A172 (cell line): ENCODE measurements at places on chromosomes 6 and 20.

- DNase-seq = no peak
These were observed 9.3 kb downstream of the NUDT3 start for GRCh38 chr6:34383161-34383631.

GRCh38 chr6:128131566-128131965 is 230.7 kb upstream of the THEMIS start:
- peak; percentile 21 for DNase-seq

- DNase-seq = peak; percentile 93
These were observed 176.4 kb downstream of the ARID1B start for GRCh38 chr6:156953479-156954146.

GRCh38 chr20:24851346-24852019 is 97.6 kb upstream of the CST7 start:
- no peak for DNase-seq

DNA sequence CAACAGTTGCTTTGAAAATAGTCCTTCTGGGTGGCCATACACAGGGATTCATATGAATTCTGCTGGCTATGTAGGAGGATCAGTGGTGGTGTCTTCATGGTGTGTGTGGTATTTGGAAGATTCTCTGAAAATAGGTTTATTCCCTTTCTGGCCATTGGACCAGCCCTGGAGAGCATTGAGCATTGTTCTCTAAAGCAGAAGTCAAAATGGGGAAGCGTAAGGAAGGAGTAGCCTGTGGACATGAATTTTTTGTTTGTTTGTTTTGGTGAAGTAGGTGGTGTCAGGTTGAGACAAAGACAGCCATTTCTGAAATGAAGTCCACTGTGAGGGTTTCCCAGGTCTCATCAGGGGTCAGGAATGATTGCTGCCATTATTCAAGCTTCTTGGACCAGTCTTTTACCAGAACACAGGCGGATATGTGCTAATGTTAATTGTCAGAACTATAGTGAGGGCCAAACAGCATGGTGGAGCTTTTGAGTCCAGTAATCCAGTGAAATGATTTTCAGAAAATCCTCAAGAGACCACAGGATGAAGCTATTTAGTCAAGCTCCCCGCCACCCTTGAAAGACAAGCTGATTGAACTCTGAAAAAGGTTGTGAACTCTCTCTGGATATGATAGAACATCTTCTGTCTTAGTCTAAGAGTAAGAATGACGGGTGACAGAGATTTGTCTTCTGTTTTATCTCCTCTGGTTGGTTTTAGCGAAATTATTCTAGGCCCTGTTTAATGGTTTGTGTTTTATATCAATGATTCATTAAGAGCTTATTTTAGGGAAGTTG is 60.0 kb downstream of the DNAH8 start:
- DNase-seq = no peak

- no peak for DNase-seq
These were observed 5.4 kb downstream of the DNMT3B start for GRCh38 chr20:32767418-32768198.

- no peak for DNase-seq
These were observed 22.4 kb downstream of the SMLR1 start for GRCh38 chr6:130849594-130849993.

DNA sequence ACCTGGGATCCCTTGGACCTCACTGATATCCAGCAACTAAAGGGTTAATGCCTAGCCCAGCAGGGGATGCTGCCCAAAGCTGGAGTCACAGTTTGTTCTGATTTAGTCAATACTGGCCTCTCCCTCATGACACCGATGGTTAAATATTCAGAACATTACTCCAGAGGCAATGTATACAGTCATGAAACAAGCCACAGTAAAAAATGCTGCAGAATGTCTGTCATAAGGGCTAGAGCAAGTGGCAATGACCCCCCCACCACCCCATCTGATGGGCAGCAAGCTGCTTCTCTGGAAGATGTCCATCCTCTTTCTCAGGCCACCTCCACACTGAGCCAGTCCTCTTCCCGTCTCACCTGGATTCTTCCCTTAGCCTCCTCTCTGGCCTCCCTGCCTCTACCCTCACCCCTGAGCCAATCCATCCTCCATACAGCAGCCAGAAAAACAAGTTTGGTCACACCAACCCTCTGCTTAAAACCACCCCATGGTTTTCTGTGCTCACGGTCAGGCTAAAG is 99.0 kb upstream of the KCNG1 start:
- no peak for DNase-seq

- no peak for DNase-seq
These were observed 52.1 kb downstream of the BCKDHB start for GRCh38 chr6:80158478-80158989.

DNA sequence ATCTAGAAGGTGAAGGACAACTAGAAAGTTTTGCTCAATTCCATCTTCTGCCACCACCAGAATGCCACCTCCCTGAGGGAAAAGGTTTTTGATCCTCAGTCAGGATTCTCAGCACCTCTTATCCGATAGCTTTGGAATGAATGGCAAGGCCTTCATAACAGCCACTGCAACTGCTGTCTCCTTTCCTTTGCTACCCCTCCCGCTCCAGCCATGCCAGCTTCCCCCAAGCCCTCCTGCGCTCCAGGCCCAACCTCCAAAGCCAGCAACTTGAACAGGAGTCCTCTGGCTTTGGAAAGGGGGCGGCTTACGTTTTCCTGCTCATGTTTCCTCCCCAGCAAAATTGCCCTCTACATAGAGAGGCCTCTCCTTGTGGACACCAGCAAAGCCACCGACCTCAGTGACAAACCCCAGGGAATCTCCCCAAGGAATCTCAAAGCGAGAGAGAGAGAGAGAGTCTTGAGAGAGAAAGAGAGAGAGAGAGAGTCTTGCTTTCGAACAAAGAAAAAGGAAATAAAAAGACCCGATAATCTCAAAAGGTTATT is 420 bp upstream of the BTN2A1 start:
- DNase-seq = no peak

DNA sequence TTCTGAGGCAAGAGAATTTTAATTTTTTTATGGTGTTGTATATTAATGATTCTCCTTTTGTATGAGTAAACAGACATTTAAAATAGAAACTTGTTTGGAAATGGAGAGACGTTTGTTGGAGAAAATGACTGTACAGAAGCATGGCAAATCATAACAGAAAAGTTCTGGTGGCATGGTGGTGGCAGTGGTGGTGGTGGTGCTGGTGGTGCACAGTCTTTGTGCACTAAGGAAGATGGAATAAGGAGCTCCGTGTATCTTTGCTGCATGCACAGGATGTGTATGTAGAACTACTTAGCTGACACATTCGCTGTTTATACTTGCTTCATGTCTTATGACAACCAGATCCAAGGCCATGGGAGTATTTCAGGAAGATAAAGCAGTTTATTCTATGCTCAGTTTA is 294.9 kb downstream of the UTRN start:
- DNase-seq = no peak

DNA sequence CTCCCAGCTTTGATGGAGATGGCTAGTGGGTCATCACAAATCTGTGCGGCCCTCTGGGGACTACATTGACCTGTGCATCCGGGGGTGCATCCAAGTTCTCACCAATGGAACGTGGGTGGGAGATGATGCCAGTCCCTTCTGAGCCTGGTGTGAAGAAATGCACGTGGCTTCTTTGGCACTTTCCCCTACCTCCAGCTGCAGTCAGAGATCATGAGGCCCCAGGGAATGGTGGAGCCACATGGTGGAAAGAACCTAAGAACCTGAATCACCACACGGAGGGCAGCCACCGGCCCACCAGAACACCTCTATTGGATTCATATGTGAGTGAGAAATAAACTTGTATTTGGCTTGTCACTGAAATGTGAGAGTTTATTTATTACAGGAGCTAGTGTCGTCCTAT is 9.9 kb upstream of the CDKN1A start:
- no peak for DNase-seq

DNA sequence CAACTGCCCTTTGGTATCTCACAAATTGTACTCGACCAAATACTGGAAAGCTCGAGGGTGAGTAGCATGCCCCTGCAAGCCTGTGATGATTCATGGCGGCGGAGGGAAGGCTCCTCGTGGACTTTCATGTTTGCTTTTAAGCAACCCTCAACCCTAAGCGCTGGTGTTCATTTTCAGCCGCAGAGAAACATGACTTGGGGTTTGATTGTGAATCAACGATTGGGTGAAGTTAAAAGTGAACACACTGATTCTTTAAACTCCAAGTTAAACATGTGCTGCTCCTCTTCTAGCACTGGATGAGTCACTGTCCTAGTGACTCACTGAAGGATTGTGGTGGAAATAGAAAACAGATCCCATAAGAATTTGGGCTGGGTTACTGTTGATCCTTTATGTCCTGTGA is 8.3 kb downstream of the CD109 start:
- DNase-seq = peak; percentile 84

GRCh38 chr6:43113431-43114260 is 37.5 kb downstream of the PTK7 start:
- DNase-seq = no peak

- DNase-seq = peak; percentile 59
These were observed at the start of gene SRC for GRCh38 chr20:37345339-37346235. TSS of gene SRC (plus strand) at chr20:37346140. CDS start at chr20:37384154, 38,014 bp downstream.

DNA sequence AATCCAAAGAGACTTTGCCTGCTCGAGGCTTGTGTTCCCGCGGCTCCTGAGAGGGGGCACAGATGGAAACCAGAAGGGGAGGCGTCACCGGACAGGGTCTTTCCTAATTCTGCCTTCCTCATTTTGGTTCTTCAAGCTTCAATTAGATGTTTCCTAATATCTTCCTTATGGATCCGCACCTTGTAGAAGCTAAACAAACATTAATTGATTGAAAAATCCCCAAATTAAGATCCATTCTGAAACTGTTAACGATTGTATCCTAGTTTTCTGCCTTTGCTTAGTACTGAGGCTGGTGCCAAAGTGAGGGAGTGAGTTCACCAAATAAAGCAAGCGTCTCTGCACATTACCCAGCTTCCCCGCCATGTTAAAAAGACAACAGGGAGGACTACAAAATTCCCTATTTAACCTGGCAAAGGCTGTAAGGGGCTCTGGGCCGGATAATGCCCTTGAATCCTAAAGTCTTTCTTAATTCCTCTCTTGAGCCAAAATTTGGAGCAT is 123.2 kb downstream of the GPX5 start:
- no peak for DNase-seq

- DNase-seq = peak; percentile 32
These were observed 638 bp downstream of the BLCAP start for GRCh38 chr20:37526839-37527637.

DNA sequence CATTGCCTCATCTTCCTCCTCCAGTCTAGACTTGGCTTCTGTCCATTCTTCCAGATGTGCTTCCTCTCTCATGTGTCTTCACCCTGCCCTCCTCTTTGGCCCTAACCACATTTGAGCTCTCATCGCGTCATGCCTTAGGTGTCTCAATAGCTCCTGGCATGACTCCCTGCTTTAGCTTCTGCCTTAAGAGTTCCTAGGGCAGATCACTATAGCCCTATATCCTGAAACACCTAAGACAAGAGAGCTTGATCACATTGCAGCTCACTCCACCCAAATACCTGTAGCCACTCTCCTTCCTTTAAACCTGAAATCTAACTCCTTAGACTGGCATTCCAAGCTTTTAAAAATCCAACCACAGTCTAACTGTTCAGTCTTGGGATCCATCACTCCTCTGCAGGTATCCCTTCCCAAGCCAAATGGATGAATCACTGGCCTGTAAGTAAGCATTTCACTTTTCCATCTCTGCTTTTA is 69.0 kb upstream of the STXBP5 start:
- DNase-seq = peak; percentile 32

DNA sequence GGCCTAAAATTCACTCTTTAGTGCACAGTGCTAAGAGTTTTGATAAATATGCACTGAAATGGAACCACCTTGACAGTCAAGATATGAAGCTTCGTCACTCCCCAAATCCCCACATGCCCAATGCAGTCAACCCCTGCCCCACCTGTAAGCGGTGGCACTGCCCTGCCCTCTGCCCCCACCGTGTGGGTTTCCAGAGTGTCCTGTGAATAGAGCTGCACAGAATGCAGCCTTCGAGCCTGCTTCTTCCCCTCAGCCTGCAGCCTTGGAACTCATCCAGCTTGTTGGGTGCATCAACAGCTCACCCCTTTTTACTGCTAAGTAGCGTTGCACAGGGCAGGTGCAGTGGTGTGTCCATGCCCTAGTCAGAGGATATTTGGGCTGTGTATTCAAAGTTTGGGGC is 216.3 kb downstream of the SYNDIG1 start:
- DNase-seq = no peak

DNA sequence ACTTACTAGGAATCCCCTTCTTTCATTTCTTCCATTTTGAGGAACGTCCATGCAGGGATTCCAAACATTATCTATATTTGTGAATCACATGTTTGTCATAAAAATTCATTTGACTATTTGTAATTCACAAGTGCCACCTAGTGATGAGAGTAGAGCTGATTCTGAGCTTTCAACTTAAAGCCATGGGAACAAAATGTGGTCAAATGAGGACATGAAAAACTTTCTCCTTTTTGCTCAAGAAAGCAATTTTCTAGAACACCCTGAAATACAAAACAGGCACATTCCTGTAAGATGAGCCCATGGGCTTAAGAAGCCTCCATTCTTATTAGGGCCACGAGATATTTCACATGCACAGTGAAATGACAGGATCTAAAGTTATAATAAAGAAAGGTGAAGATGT is 12.3 kb downstream of the MAP3K7 start:
- no peak for DNase-seq

DNA sequence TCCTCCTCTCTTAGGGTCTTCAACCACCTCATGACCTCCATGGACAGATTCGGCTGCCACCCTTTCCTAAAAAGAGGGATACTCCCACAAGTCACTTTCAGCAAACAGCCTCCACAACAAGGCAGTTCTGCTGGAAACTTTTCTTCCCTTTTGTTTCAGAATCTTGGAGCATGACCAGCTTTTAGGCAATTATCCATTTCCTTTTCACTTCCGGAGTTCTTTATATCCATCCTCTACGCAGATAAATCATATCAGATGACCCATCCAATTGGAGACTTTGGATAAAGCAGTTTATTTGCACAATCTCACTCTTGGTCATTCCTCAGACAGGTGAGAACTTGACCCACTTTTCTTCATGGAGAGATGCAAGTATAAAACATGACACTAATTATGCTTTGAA is 398.5 kb downstream of the LMBRD1 start:
- DNase-seq = no peak

GRCh38 chr6:163226836-163227485 is 187.6 kb upstream of the QKI start:
- DNase-seq = peak; percentile 16

GRCh38 chr6:45653117-45653883 is 275.6 kb upstream of the SUPT3H start:
- DNase-seq = no peak

- no peak for DNase-seq
These were observed 17.6 kb upstream of the SRSF3 start for GRCh38 chr6:36576578-36576977.

DNA sequence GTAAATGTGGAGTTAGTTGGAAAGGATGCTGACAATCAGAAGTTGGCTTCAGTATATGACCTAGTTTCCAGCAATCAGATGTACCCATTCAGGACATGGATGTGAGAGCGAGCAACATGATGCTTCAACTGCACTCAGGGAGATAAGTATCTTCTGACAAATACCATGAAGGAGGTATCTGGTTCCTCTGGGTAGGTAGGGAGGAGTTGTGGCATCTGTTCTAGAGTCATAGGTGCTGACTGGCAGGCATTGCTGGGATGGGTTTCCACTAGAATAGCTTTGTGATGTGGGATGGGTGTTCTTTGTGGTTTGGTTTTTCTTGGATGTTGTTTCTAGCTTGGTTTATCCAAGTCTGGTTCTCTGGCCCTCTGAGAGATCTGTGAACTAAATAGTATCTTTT is 3.9 kb upstream of the REV3L start:
- no peak for DNase-seq

GRCh38 chr6:105087571-105088211 is 92.1 kb downstream of the POPDC3 start:
- DNase-seq = peak; percentile 52
